ENCODE measurements at places on chromosomes 3 and 15.

GRCh38 chr15:63858881-63859280, 25.1 kb upstream of the HERC1 start:
- DNase-seq: peak; percentile 19

- DNase-seq: no peak
Observed at GRCh38 chr15:101062471-101063171, 143.5 kb downstream of the LRRK1 start.

DNA sequence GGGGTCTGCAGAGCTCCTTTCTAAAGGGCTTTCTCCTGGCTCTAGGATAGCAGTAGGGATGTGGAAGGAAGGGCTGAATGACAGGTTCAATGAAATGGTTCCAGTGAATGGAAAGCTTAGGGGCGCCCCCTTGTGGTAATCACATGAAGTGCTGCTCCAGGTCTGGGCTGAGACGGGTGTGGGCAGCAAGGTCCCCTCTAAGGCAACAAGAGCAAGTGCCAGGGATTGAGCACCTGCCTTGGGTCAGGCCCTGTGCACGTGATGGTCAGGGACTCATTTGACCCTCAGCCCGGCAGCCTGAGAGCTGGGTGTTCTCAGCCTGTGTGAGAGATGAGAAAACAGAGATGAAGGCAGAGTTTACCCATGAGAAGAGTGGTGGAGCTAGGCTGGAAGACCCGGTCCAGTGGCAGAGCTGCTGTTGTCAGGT, 12.1 kb upstream of the CX3CR1 start:
- DNase-seq: peak; percentile 65

DNA sequence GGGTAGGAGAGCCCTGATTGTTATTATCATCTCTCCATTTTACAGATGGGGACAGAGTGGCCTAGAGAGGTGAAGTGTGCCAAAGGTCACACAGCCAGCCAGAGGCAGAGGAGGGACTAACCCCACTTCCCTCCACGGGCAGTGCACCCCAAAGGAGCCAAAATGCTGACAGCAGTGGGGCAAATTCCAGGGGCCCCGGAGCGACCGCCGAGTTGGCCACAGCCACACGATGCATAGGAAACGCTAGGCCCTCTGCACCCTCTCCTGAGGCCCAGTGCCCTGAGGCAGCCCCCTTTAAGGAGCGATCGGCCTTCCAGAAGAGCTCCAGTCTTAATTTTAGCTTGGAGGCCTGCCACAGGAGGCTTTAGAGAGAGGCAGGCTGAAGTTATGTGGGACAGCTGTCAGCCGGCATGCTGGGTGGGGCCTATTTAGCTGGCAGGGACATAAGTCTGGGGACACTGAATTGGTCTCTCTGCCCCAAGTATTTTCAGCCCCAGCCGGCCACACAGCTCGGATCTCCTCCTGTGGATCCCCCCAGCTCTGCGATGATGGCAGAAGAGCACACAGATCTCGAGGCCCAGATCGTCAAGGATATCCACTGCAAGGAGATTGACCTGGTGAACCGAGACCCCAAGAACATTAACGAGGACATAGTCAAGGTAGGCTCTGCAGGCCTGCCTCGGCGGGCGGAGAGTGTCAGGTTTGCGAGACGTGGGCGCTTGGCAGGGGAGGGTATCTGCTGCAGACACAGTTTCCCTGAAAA, at the start of gene CAV3:
CAV3 (plus strand) TSS at position 471 of the 763 bp plus-strand sequence; CDS start at position 546, 75 bp downstream.
- DNase-seq: no peak

- DNase-seq: peak; percentile 12
Observed at GRCh38 chr3:188526057-188526456, 372.1 kb downstream of the LPP start.

DNA sequence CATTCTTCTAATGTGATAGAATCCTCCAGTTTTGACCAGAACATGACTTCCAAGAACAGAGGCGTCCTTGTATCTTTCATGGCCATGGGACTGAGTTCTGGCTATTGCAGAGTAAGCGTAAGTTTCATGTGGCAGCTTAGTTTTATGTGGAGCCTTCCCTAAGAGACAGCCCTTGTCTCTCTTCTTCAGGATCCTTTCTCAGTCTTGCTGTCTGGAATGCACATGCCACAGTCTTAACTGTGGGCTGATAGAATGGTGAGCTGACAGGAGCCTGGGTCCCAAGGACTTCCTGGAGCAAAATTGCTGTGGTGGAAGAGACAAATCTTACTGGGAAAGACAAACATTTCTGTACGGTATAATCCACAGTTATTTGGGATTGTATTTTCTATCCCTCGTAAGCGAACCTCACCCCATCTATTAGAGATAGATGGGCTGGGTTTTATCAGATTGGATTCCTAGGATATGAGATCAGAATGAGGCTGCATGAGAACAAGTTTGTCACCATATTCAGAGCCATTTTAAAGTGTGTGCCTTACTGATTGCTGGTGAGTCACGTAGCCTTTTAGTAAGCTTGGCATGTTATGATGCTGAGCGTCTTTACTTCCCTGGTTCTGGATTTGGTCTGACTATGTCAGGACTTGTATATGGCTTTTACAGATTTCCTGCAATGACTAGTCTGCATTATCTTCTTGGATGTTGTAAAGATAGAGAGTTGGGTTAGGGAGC, 32.8 kb downstream of the CDIN1 start:
- DNase-seq: no peak
